ENCODE measurements at places on chromosomes 7 and 10. TPM values are rescaled to one million over a fixed set of nuclear protein-coding genes. Genes with fewer than 3 reads are reported as not detected.

Gene IDI2
- not detected for total RNA-seq

Gene TCF7L2
- total RNA-seq = 3.9 TPM

Gene TRIM50
- not detected for total RNA-seq

Gene PRKG1
- 0.43 TPM for total RNA-seq

Gene AGR2
- 870 TPM for total RNA-seq

All from placental epithelial cell (primary cell).